ENCODE measurements at places on chromosomes 5 and 9.

- DNase-seq = no peak
Observed at GRCh38 chr5:179297486-179298180, 47.6 kb downstream of the ADAMTS2 start.

DNA sequence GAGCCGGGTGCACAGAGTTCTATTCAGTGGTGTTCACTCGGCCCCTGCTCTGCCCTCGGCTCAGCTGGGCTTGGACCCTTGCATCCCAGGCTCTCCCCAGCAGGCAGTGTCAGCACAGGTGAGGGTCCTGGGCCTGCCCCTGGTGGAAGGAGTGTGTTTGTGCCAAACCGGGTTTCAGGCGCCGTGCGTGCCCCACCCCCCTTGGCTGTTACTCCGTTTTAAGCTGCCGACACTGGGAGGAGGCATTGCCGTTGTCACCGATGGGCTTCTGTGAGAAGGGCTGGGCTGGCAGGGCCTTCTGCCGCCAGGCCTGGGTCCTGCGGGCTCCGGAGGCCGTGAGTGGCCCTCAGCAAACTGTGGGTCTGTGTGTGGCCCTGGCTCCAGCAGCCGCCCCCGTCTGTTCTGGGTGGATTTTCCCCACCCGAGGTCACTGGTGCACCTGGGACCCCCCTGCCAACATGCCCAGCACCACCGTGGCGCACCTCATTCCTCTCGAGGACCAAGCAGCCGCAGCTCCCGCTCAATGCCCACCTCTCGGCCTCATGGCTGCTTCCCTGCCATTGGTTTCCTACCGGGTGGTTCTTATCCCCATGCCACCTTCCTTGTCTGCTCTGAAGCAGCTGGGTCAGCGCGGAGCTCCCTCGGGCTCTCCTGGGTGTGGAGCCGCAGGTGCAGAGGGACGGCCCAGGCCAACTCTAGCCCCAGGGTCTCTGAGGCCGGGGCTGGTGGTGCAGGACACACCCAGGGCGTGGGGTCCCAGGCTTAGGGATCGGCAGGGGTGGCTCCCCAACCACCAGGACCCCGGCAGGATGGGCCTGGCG is 44.3 kb upstream of the EXOC3 start:
- DNase-seq = no peak

- DNase-seq = no peak
Observed at GRCh38 chr9:125701351-125701750, 5.7 kb downstream of the MAPKAP1 start.

DNA sequence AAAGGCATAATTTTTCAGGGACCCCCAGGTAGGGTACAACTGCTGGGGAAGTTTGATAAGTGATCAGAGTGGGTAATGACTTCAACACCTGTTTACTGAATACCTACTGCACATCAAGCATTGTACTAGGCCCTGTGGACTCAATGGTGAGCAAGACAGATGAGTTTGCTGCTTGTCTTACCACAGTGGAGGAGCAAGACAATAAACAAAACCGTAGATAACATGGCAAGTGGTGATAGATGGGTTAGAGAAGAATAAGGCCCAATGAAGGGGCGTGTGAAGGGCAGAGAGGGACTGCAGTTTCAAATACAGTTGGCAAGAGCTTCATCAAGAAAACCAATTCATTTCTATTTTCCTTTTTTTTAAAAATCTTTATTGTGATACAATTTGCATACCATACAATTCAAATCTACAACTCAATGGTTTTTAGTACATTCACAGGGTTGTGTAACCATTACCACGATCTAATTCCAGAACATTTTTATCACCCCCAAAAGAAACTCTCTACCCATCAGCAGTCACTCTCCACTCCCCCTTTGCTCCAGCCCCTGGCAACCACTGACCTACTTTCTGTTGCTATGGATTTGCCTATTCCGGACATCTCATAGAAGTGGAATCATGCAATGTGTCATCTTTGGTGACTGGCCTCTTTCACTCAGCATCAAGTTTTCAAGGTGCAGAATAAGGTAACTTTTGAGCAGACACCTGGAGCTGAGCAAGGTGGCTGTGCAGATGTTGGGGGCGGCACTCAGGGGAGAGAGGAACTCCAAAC is 31.9 kb upstream of the HAND1 start:
- DNase-seq = no peak

DNA sequence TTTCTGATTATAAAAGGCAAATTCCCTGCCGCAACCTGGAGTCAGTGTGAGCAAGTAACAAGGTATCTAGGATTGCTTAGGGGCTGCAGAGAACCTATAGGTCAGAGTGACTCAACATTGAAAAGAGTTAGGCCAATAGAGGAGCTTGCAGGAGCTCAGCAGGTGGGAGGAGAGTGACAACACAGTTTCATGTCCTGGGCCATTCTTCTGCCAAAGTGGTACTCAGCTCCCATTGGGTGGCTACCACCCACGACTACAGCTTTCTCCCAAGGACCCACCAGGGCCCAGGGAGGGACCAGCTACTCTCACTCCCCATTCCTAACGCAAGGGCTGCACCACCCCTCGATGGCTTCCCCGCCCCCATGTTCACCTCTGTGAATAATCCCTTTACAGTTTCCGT is 86.7 kb upstream of the SPATA31C2 start:
- DNase-seq = no peak

DNA sequence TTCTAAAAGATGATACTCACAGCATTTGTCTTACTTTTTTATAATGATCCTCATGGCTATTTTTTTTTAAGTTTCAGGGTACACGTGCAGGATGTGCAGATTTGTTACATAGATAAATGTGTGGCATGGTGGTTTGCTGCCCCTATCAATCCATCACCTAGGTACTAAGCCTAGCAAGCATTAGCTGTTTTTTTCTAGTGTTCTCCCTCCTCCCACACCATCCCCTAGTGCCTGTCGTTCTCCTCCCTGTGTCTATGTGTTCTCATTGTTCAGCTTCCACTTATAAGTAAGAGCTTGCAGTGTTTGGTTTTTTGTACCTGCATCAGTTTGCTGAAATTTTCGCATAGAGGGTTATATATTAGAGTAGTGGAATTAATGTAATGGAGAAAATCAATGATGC is 189.1 kb upstream of the CDH12 start:
- DNase-seq = no peak

GRCh38 chr9:69344459-69344858 is 19.4 kb downstream of the ENTREP1 start:
- DNase-seq = no peak

GRCh38 chr5:39352951-39353350 is 11.3 kb downstream of the C9 start:
- DNase-seq = no peak

DNA sequence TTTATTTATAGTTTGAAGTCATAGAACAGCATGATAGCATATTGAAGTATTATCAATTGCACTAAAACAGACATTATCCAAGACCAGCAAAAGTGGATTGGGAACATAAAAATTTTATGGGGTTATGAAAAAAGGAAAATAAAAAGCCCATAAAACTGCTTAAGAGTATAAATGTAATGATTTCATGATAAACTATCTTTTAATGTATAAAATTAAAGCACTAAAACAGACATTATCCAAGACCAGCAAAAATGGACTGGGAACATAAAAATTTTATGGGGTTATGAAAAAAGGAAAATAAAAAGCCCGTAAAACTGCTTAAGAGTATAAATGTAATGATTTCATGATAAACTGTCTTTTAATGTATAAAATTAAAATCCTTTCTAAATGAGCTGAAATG is 119.0 kb upstream of the DAPK1 start:
- no peak for DNase-seq

DNA sequence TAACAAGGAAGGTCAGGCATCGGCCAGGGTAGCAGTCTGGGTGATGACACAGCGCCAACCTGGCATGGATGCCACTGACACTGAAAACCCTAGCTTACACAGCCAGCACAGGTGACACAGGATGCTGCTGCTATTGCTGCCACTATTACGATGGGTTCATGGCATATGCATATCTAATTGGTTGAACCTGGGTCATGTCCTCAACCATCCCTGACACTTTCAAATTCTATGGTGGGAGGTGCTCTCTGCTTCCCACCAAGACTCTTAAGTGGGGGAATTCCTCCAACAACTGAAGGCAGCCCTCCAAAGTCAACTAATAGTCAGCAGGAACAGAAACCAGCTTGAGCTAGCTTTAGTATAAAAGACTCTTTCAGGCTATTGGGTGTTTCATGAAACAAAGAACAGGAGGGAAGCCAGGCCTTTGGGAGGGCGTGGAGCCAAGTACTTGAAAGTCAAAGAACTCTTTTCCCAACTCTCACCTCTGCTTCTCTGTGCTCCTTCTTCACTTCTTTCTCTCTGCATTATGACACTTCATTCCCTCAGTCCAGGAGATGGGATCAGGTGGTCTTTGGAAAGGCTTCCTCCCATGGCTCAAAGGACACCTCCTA is 21.3 kb downstream of the PTTG1 start:
- no peak for DNase-seq

- DNase-seq = no peak
Observed at GRCh38 chr5:62042007-62042406, 264.0 kb upstream of the KIF2A start.

- no peak for DNase-seq
Observed at GRCh38 chr9:135590486-135591079, 29.0 kb downstream of the PAEP start.

DNA sequence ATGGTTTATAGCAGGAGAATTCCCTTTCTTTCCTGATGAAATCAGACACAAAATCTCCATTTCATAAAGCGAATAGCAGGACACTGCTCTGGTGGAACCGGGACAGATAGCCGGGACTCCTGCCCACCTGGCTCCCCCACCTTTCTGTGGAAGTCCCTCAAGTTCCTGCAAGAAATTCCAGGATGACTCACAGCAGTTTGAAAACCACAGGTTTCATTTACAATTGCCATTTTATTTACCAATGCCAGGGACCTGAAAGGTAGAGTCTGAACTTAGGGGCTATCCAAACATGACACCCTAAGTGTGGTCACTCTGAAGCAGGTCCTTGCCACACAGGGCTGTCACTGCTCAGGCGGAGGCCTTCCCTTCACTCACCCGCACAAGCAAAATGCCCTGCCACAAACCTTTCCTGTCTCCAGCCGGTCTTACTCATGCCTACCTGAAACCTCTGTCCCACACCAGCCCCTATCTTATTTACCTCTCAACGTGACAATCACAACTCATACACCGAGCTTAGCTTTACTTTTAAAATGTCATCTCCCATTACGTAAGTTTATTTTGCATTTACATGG is 63.3 kb upstream of the TAF1L start:
- no peak for DNase-seq

- no peak for DNase-seq
Observed at GRCh38 chr9:97243606-97244005, 63.9 kb upstream of the CCDC180 start.

DNA sequence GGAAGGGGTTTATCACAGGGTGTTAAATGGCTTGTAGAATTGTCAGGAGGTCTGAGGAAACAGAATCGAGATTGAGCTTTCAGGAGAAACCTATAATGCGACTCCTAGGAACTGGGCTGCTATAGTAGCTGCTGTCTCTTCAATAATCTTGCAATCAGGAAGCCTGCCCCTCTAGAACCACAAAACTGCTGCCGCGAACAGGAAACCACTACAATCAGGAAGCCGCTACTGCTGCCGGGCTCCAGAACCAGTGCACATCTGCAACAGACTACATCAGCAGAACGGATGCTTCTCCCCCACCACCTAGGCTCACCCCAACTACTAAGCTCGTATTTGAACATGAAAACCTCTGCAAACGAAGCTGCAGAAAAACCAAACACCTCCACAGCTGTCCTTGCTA is 31.6 kb downstream of the TNFSF8 start:
- no peak for DNase-seq

DNA sequence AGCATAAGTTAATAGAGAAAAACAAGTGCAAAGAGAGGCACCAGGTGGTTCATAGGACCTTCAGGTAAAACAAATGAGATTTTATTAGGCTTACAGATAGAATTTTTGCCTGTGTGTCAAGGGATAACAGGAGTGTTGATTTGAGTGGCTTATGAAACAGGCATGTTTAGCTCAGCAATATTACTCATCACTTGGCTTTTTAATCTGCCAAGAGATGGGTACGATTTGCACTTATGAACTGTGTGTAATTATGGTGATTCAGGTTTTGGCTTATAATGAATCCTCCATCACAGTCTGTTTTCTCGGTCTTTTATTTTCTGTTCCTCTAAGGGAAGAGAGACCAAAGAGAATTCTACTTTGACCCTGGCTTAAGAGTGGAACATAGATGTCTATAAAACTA is 199.3 kb downstream of the DMRTA1 start:
- DNase-seq = no peak

DNA sequence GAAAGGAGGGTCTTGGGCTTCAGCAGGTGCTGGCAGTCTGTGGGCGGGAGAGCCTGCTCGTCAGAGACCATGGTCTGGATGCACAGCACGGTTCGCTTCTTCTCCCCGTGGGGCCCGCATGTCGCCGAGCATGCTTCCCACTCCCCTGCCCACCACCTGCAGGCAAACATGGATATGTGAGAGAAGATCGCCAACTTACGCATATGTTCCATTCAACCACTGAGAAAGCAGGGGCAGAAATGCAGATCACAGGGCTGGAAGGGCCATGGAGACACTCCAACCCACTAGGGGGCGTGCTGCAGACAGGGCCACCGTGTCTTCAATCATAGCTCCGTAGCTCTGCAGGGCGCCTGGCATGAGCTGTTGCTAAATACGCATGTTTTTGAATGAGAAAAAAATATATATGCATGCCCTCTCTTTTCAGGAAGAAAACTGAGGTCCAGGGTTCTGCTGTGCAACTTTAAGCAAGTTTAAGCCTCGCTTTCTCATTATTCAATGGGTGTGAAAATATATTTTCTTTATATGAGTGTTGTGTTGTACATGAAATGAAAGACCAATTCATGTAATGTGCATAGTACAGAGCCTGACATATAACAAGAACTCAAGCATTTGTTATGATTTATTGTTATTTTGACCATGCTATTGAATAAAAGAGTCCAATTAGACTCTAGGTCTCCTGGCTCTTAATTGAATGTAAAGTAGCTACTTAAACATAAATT is 148.0 kb downstream of the TARS1 start:
- DNase-seq = no peak

DNA sequence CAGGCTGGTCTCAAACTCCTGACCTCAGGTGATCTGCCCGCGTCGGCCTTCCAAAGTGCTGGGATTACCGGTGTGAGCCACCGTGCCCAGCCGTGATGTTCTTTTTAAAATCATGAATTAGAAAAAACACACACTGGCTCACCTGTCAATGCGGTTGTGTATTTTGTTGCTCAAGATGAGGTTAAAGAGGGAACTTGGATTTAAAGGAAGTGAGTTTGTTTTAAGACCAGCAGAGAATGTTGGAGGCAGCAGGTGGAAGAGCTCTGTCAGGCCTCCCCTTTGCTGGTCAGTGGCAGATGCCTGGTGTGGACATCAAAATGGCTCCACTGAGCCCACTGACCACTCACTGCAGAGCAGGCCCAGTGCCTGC is 38.9 kb downstream of the WNK2 start:
- DNase-seq = no peak

Data from NCI-H2029 (cell line).